ENCODE measurements at places on chromosomes 7 and 10.

GRCh38 chr10:125024497-125025234 lies 82.7 kb downstream of the ZRANB1 start:
- no peak for DNase-seq

DNA sequence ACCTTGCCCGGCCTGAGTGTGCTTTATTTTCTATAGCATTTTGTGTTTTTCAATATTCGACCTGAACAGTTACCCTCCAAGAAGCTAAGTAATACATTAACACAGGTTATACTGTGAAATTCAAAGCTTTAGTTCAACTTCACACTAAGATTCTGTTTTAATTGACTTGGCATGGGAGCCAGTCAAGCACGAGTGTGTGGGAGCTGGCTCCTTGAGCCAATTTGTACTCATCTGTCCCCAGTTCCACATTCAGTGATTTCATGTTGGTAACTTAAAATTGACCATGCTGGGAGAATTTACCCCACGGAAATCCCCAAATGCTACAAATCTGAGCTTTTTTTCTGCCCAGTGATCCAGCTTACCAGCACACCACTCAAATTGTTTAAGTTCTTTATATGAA lies 20.3 kb downstream of the TSPAN12 start:
- DNase-seq, result no peak

DNA sequence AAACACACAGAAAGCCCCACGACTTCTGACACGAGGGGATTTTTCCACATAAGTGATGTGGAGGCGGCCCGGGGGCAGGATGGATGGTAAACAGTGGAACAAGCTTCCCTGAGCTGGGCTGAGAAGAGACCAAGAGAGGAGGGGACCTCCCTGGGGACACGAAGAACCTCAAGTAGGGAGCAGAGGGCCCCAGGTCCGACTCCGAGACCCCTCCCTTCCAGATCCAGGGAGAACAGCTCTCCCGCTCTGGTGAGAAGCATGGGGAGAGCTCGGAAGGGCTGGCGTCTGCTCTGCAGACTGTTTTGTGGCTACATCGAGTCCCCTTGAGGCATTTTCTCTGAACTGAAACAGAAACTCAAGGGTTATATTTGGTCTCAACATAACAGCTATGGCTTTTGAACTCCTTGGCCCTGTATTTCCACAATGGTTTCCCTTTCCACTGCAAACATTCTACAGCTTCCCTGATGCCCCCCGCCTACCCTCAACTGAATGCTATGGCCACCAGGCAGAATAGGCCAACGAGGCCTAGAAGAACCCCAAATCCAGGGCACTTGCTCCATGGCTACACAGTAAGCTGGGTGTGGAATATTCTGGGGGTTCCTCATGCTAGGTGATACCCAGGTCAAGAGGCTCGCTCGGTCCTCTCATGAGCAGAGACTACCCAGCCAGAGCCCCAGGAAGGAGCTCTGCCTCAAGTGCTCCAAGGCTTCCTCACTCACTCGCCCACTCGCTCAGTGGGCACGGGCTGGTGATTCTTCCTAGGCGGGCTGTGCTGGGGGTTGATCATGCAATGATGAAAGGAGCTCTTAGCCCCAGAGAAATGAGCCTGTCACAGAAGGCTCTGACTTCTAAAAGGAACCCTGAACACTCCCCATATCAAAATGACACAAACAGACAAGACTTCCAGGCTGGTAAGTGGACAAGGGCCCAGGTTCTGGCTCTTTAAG lies 47.5 kb downstream of the FAM53B start:
- DNase-seq, result no peak

DNA sequence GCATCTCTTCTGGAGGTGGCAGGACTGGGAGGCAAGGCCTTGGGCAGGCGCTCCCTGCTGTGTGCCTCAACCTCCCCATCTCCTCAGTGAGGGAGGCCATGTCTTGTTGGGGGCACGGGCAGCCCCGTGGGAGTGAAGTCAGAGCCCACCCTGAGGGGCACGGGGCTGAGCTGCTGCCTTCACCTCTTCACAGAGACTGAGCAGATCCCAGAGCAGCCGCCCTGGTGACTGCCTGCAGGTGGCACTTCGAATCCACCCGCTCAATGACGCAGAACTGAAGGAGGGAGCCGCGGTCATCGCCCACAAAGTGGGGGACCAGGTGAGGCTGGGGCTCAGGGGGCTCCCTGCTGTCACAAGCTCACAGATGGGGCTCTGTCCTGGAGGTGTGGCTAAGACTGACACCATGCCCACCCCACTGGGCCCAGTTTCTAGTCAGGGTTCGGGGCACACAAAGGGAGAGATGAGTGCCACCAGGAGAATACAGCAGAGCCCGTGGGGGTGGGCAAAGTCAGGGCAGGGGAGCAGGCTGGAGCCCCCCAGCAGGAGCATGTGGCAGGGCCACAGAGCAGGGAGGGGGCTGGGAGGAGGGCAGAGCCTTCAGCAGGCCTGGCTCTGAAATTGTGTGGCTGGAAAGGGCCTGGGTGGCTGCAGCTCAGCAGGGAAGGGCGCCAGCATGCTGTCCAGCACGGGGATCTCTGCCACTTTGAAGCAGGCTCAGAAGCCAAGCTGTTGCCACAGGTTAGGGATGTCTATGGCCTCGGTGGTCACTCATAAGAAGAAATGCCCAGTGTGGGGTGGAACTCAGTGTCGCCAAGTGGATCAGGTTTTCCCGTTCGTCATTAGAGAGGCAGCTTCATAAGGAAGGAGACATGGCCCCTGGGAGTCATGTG lies 18.8 kb upstream of the CHST12 start:
- DNase-seq, result no peak

- no peak for DNase-seq
Observed at GRCh38 chr10:34137955-34138354, 677.1 kb downstream of the PARD3 start.

GRCh38 chr10:100504096-100504495 lies 15.6 kb downstream of the SEC31B start:
- no peak for DNase-seq

All from activated CD8-positive, alpha-beta memory T cell treated with anti-CD3 and anti-CD28 coated beads for 1 hour (primary cell).